ENCODE measurements at places on chromosomes 3 and 15.

GRCh38 chr3:123561188-123561587 is 23.7 kb downstream of the HACD2 start:
- no peak for DNase-seq

DNA sequence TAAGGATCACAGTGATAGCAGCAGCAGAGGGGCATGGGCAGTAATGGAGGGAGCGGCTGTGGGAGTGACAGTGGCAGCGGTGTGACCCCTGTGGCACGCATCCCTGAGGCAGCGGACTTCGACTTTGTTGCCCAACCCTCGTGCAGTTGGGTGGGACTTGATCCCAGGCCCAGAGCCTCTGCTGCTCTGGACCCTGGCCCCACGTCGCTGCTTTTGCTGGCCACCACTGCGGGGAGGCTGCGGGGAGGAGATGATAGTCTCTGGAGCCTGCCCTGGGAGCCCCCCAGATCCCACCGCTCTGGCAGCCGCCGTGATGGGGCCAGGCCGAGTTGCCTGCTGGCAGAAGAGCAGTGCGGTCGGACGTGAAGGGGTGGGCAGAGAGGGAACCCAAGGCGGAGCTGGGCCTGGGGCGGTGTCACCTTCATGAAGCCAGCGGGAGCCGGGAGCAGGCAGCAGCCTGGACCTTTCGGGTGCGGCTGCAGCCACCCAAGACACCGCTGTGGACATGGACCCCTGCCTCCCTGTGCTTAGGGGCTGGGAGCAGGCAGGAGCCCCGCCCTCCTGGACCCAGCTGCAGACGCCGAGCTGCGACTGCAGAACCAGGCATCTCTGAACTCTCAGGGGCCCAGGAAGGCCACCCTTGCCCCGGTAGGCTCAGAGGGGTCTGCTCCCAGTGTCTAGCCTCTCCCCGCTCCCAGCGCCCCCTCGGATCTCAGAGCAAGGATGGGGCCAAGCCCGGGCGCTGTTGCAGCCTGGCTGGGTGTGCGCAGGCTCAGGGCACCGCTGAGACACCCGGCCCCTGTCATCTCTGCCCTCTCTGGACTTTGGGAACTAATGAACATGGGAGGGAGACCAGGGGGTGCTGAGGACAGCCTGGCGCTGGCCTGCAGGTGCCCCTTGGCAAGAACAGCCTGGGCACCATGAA is 38.3 kb downstream of the COMMD2 start:
- DNase-seq: no peak

GRCh38 chr3:77726517-77726916 is 686.6 kb downstream of the ROBO2 start:
- no peak for DNase-seq

GRCh38 chr3:160006282-160007163 is 17.9 kb downstream of the IL12A start:
- DNase-seq: peak; percentile 51

- DNase-seq: no peak
Measured at GRCh38 chr3:168815946-168816345, 720.2 kb upstream of the GOLIM4 start.

DNA sequence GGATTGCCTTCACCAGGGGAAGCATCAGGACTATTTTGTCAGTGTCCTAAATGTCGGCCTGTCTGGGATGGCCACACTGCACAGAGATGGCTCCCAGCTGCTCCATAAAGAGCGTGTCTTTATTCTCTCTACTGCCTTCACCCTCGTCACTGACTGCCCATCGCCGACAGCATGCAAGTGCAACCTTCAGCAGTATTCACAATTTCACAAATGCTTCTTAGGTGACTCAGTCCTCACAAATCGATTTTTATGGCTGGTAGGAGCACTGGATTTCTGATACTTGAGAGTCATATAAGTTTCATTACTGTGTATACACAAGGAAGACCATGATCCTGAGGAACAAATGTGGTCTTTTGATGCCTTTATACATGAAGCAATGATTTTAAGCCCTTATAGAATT is 1.1 kb upstream of the SSUH2 start:
- DNase-seq: no peak

- DNase-seq: no peak
Measured at GRCh38 chr3:24341668-24342067, 153.0 kb downstream of the THRB start.

DNA sequence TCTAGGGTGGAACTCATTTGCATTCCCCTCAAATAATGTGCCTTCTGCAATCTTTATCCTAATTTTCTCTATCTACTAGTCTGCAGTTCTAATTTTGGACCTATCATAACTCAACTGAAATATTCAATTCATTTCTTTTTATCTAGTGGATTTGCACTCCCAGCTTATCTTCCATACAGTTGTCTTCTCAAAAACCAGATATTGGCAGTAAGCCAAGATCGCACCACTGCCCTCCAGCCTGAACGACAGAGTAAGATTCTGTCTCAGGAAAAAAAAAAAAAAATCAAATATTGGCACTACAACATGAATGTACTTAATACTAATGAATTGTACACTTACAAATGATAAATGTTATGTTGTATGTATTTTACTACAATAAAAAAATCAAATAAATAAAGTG is 18.0 kb upstream of the CHMP2B start:
- no peak for DNase-seq

GRCh38 chr3:74048699-74049098 is 424.0 kb upstream of the PDZRN3 start:
- no peak for DNase-seq

GRCh38 chr3:108396336-108396735 is 100.0 kb downstream of the HHLA2 start:
- peak; percentile 12 for DNase-seq

Measured in smooth muscle cell of the brain vasculature (primary cell).